ENCODE measurements at places on chromosomes 3 and 15. TPM values are rescaled to one million over a fixed set of nuclear protein-coding genes. Genes with fewer than 3 reads are reported as not detected.

Gene HOMER2
- total RNA-seq = 29.6 TPM

Gene LMOD3
- total RNA-seq = 0.50 TPM

Gene GPR62
- total RNA-seq = 4.6 TPM

Gene MASP1
- 24.3 TPM for total RNA-seq

Gene SERINC4
- 0.72 TPM for total RNA-seq

Gene ZNF501
- 15.9 TPM for total RNA-seq

All from spinal cord (tissue), 10 donors.